Smooth muscle cell of the brain vasculature (primary cell): ENCODE measurements at places on chromosomes 12 and 14.

DNA sequence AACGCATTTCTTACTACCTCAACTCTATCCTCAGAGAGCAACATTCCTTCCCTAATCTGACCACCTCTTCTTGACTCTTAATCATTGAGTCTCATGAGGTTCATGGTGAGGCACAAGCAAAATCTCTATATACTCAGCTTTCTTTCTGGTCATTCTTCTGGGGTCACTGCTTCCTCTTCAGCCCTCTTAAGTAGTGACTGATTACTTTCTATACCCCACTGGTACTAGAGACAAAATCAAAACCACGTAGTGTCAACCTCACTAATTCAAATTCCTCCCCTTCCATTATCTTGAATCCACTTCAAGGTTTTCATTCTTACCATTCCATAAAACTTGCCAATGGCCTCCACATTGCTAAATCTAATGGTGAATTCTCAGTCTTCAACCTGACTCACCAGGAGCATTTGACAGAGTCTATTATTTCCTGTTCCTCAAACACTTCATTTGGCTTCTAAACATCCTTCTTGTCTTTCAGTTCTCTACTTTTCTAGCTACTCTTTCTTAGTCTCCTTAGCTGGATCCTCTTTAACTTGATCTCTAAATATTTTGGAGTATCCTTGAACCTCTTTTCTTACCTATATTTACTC is 6.8 kb downstream of the WDHD1 start:
- DNase-seq = no peak

DNA sequence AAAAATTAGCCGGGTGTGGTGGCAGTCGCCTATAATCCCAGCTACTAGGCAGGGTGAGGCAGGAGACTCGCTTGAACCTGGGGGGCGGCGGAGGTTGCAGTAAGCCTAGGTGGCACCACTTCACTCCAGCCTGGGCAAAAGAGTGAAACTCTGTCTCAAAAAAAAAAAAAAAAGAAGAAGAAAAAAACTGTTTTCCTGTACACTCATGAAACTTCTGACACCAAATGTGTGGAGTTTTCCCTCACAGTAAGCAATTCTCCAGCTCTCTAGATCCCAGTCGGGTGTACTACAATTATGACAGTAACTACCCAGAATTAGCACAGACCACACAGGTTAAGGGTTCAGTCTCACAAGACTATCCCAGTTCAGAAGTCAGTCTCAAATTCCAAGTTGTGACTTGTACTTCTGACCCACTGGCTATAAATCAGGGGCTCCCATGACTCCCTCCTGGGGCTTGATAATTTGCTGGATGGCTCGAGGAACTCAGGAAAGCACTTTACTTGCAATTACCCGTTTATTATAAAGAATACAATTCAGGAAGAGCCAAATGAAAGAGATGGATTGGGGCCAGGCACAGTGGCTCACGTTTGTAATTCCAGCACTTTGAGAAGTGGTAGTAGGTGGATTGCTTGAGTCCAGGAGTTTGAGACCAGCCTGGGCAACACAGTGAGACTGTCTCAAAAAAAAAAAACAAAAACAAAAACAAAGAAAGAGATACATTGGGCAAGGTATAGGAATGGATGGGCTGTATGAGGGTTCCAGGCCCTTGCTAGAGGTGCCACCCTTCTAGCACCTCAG is 12.4 kb upstream of the ARF6 start:
- DNase-seq = no peak

DNA sequence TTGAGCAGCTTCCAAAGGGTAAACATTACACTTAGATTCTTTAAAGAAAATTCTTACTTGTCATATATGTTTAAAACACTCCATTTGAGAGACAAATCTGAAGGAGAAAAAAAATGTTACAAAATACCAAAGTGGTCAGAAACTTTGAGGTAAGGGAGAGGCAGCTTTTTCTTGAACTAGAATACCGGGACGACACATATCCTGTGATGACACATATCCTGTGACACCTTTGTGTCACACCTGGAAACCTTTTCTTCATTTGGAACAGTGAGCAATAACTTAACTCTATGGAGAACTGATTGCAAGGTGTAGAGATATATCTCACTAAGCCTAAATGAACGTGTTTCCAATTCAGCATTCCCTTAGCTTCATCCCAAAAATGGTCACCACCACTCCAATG is 4.6 kb upstream of the GRIN2B start:
- DNase-seq = no peak

GRCh38 chr12:126734710-126735109 is 1532.3 kb upstream of the TMEM132C start:
- no peak for DNase-seq

- no peak for DNase-seq
These were observed 1409.5 kb downstream of the AACS start for GRCh38 chr12:126474703-126475102.

GRCh38 chr12:23758608-23759007 is 190.9 kb downstream of the SOX5 start:
- no peak for DNase-seq

DNA sequence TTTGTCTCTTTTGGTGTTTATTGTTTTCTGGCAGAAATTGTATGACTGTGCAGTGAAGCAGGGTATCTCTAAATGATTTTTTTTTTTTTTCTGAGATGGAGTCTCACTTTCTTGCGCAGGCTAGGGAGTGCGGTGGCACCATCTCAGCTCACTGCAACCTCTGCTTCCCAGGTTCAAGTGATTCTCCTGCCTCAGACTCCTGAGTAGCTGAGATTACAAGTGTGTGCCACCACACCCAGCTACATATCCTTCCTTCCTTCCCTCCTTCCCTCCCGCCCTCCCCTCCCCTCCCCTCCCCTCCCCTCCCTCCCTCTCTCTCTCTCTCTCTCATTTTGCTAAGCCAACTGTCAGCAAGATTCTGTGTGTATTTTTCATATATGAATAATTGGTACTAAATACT is 94.4 kb downstream of the PPHLN1 start:
- no peak for DNase-seq
